ENCODE measurements at places on chromosomes 13 and 19. TPM values are rescaled to one million over a fixed set of nuclear protein-coding genes. Genes with fewer than 3 reads are reported as not detected.

Gene NLRP11
- total RNA-seq = not detected

Gene SLC1A6
- not detected for total RNA-seq

Gene TNFSF9
- not detected for total RNA-seq

Gene ZNF324B
- total RNA-seq = 4.9 TPM

Gene ASF1B
- total RNA-seq = not detected

- H3K36me3 ChIP-seq = no peaks in the 10 kb centered on the region
- no peak for DNase-seq
- H3K4me1 ChIP-seq = no peaks in the 10 kb centered on the region
- H3K27ac ChIP-seq = no peak overlapping the region
- H3K27me3 ChIP-seq = no peaks in the 10 kb centered on the region
Measured at GRCh38 chr13:94947965-94948371, 235.6 kb upstream of the SOX21 start.

- H3K27ac ChIP-seq = peak overlapping the region; percentile 70
- H3K4me1 ChIP-seq = peaks cover 9% of the 10 kb centered on the region
- peak overlapping the region; percentile 62 for H3K4me3 ChIP-seq
- DNase-seq = no peak
- H3K27me3 ChIP-seq = no peaks in the 10 kb centered on the region
Measured at GRCh38 chr19:32580353-32580900, 563 bp upstream of the PDCD5 start.

GRCh38 chr13:30866677-30867076, 39.4 kb upstream of the MEDAG start:
- peak overlapping the region; percentile 97 for H3K27ac ChIP-seq
- no peak for DNase-seq
- peaks cover 17% of the 10 kb centered on the region for H3K4me1 ChIP-seq
- no peaks in the 10 kb centered on the region for H3K27me3 ChIP-seq
- H3K4me3 ChIP-seq = no peak overlapping the region

DNA sequence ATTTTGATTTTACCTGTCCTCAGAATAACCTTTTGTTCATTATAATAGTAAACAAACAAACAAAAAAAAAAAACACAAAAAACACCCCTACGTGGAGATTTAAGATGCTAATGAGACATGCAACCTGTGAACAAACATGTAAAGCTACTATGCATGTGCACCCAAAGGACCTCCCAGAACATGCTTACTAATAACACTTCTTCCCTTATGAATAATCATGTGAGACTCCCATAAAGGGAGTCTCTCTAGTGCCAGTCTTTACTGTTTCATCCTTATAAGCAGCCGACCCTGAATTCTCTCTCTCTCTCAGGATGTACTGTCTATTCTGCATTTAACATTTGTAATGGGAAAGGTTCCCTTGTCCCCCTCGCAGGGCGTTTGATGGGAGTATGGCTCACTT, 1051.1 kb downstream of the PCDH17 start:
- no peaks in the 10 kb centered on the region for H3K4me1 ChIP-seq
- H3K27ac ChIP-seq = no peak overlapping the region
- no peak overlapping the region for H3K4me3 ChIP-seq

GRCh38 chr13:81488021-81488420, 1147.1 kb upstream of the SPRY2 start:
- H3K27me3 ChIP-seq = no peaks in the 10 kb centered on the region
- no peak overlapping the region for H3K4me3 ChIP-seq
- no peak overlapping the region for H3K27ac ChIP-seq
- no peaks in the 10 kb centered on the region for H3K4me1 ChIP-seq

DNA sequence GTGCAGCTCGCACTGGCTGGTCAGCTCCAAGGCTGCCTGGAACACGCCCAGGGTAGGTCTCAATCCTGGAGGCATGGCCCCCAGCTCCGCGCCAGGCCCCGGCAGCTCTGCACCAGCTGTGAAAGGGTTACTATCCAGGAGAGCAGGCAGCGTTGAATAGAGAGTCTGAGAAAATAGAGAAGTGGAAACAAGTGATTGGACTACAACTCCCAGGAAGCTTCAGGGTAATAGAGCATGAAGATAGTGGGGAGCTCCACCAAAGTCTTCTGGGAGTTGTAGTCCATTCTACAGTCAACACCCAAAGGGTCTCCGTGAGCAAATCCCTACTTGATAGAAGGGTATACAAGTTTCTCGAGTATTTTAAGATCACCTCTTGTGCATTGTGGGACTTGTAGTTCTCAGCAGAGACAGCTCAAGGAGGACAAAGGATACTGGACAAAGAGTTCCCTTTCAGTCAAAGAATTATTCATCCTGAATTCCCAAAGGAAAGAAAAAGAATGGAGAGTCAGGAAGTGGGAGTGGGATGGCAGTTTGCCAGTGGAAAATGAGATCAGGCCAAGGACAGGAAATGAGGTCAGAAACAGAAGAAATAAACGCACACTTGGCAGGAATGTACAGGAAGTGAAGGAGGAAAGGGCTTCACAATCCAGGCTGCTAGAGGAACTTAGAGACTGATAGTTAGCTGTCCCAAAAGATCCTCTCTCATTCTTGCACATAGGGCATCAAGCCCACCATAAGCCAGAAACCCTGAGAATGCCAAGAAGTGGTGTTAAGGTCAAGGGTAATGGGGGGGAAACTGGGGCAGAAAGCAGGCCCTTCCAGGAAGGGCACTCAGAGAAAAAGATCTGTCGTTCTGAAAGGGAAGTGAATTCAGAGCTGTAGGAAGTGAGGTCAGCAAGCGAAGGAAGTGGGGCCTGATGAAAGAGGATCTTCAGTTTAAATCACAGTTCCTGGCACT, 5.5 kb upstream of the MAMSTR start:
- H3K27me3 ChIP-seq = no peaks in the 10 kb centered on the region
- H3K4me3 ChIP-seq = no peak overlapping the region
- H3K4me1 ChIP-seq = no peaks in the 10 kb centered on the region
- H3K27ac ChIP-seq = peak overlapping the region; percentile 83
- H3K36me3 ChIP-seq = no peaks in the 10 kb centered on the region
- DNase-seq = peak; percentile 80

DNA sequence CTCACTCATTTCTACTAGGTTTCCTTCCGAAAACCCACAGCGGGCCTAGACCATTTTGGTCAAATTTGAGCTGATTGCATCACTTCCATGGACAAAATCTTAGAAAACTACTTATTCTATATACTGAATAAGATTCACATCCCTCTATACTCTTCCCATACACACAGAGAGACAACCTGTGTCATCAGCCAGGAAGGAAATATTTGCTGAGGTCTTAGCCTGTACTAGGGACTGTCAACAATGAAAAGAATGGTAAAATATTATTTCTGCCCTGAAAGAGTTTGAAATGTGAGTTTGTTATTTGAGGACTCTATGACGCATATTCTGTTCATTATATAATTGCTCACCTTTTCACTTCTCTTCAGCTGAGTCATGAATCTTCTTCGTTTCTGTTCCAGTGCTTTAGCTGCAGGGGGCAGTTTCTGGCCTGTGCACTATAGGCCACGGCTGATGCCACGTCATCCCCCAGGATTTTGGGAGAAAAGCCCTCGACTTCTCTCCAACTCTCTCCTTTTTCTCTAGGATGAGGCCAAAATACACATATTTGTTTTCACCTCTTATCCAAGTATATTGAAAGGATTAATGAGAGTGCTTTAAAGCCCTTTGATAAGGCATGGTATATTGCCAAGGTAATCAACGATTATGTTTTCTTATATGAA, 47.7 kb downstream of the GSX1 start:
- no peaks in the 10 kb centered on the region for H3K4me1 ChIP-seq
- no peak overlapping the region for H3K27ac ChIP-seq
- no peak for DNase-seq
- H3K27me3 ChIP-seq = no peaks in the 10 kb centered on the region

- H3K4me3 ChIP-seq = no peak overlapping the region
- H3K4me1 ChIP-seq = peaks cover 15% of the 10 kb centered on the region
- H3K27me3 ChIP-seq = peaks cover 21% of the 10 kb centered on the region
- H3K27ac ChIP-seq = no peak overlapping the region
- H3K36me3 ChIP-seq = no peaks in the 10 kb centered on the region
Measured at GRCh38 chr19:39494661-39495060, 4.1 kb upstream of the DLL3 start.

DNA sequence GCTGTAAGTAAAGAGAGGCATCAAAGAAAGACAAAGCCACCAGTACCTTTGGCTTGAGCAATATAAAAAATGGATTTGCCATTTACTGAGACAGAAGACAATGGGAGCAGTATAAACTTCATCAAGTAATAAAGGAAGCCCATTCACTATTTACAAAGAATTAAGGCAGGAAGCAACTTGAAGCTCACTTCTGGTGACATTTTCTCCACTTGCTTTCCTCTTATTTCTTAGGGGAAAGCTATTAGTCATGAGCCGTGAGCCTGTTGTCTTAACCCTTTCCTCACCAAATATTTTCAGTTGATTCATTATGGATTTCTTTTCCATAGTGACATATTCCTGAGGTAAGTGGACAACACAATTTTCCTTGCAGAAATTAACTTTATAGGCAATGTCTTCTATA, 156.8 kb downstream of the DNAJC3 start:
- no peaks in the 10 kb centered on the region for H3K27me3 ChIP-seq
- no peak for DNase-seq
- H3K4me3 ChIP-seq = no peak overlapping the region
- no peaks in the 10 kb centered on the region for H3K36me3 ChIP-seq

GRCh38 chr13:21538753-21539152, 65.2 kb downstream of the MICU2 start:
- no peaks in the 10 kb centered on the region for H3K36me3 ChIP-seq
- no peak overlapping the region for H3K27ac ChIP-seq
- no peak for DNase-seq
- no peaks in the 10 kb centered on the region for H3K27me3 ChIP-seq
- H3K4me1 ChIP-seq = peaks cover 8% of the 10 kb centered on the region

DNA sequence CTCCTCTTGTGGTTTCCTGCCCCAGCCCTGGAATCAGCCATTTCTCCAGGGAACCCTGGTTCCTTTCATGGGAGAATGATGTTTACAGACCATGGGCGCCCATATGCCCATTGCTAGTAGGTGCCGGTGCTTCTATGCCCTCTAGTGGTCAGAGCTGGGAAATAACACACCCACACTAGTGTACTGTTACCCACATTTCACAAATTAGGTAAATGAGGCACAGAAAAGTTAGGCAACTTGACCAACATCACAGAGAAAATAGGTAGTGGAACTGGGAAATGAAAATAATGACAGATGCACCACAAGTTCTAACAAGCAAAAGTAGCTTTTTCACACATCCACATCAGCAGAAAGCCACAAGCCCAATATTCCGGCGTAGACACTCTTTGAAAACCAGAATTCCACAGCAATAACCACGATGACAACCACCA, 1.3 kb upstream of the CEACAM3 start:
- no peaks in the 10 kb centered on the region for H3K36me3 ChIP-seq
- H3K4me1 ChIP-seq = no peaks in the 10 kb centered on the region
- no peak overlapping the region for H3K4me3 ChIP-seq
- no peak for DNase-seq
- H3K27me3 ChIP-seq = no peaks in the 10 kb centered on the region

GRCh38 chr19:15629003-15629880, 11.5 kb upstream of the CYP4F3 start:
- H3K27me3 ChIP-seq = no peaks in the 10 kb centered on the region
- H3K4me3 ChIP-seq = no peak overlapping the region
- H3K27ac ChIP-seq = no peak overlapping the region
- H3K36me3 ChIP-seq = no peaks in the 10 kb centered on the region
- peak; percentile 58 for DNase-seq
- no peaks in the 10 kb centered on the region for H3K4me1 ChIP-seq

- no peak overlapping the region for H3K4me3 ChIP-seq
- no peaks in the 10 kb centered on the region for H3K4me1 ChIP-seq
- no peaks in the 10 kb centered on the region for H3K27me3 ChIP-seq
- DNase-seq = no peak
- no peak overlapping the region for H3K27ac ChIP-seq
Measured at GRCh38 chr19:23799321-23799720, 40.6 kb upstream of the ZNF681 start.

GRCh38 chr13:25237083-25237482, 50.2 kb downstream of the MTMR6 start:
- H3K27me3 ChIP-seq = no peaks in the 10 kb centered on the region
- no peak for DNase-seq
- no peak overlapping the region for H3K4me3 ChIP-seq
- H3K36me3 ChIP-seq = no peaks in the 10 kb centered on the region
- no peaks in the 10 kb centered on the region for H3K4me1 ChIP-seq
- no peak overlapping the region for H3K27ac ChIP-seq

- H3K27me3 ChIP-seq = no peaks in the 10 kb centered on the region
- no peaks in the 10 kb centered on the region for H3K36me3 ChIP-seq
Measured at GRCh38 chr13:73187106-73187505, 128.3 kb downstream of the KLF5 start.

- H3K36me3 ChIP-seq = no peaks in the 10 kb centered on the region
- no peaks in the 10 kb centered on the region for H3K27me3 ChIP-seq
- peak overlapping the region; percentile 84 for H3K4me3 ChIP-seq
Measured at GRCh38 chr19:12792051-12792852, 966 bp downstream of the JUNB start.

GRCh38 chr13:43110036-43110435, 86.7 kb downstream of the DNAJC15 start:
- no peak overlapping the region for H3K27ac ChIP-seq
- no peaks in the 10 kb centered on the region for H3K36me3 ChIP-seq
- no peaks in the 10 kb centered on the region for H3K27me3 ChIP-seq
- H3K4me3 ChIP-seq = no peak overlapping the region
- DNase-seq = no peak
- H3K4me1 ChIP-seq = no peaks in the 10 kb centered on the region

GRCh38 chr19:17475541-17476115, 5.3 kb downstream of the SLC27A1 start:
- no peaks in the 10 kb centered on the region for H3K27me3 ChIP-seq
- H3K27ac ChIP-seq = no peak overlapping the region
- H3K4me1 ChIP-seq = peaks cover 8% of the 10 kb centered on the region
- no peak for DNase-seq
- H3K36me3 ChIP-seq = no peaks in the 10 kb centered on the region

DNA sequence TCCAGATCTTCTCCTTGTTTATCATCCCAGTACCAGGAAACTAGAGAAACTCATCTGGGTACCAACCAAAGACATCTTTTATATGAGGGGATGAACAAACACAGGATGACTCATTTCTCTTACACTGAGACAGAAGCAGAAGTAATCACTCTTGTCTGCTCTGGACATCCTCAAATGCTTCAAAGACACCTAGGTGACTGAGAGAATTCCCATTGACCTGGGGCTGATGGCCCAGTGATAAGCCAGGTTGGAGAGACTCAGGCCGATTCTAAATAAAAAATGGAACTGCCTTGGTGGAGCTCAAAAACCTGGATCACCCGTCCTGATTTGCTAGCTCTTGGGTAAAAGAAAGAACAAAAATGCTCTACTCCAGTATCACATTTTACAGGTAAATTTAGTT, 182.2 kb downstream of the ZNF486 start:
- no peak for DNase-seq
- H3K27me3 ChIP-seq = no peaks in the 10 kb centered on the region
- no peaks in the 10 kb centered on the region for H3K36me3 ChIP-seq
- no peaks in the 10 kb centered on the region for H3K4me1 ChIP-seq
- H3K27ac ChIP-seq = no peak overlapping the region
- H3K4me3 ChIP-seq = no peak overlapping the region

- no peaks in the 10 kb centered on the region for H3K4me1 ChIP-seq
- peak; percentile 21 for DNase-seq
- no peaks in the 10 kb centered on the region for H3K36me3 ChIP-seq
- H3K27ac ChIP-seq = no peak overlapping the region
- no peak overlapping the region for H3K4me3 ChIP-seq
- H3K27me3 ChIP-seq = no peaks in the 10 kb centered on the region
Measured at GRCh38 chr19:58570770-58571574, 2.2 kb downstream of the MZF1 start.

GRCh38 chr13:20057214-20057613, 98.7 kb downstream of the ZMYM2 start:
- H3K27me3 ChIP-seq = no peaks in the 10 kb centered on the region
- DNase-seq = no peak
- H3K27ac ChIP-seq = no peak overlapping the region
- H3K36me3 ChIP-seq = no peaks in the 10 kb centered on the region
- H3K4me3 ChIP-seq = no peak overlapping the region

Measured in uterus (tissue), 4 donors.